Right atrium auricular region (tissue), 2 donors: ENCODE measurements at places on chromosomes 1 and 21. TPM values are rescaled to one million over a fixed set of nuclear protein-coding genes. Genes with fewer than 3 reads are reported as not detected.

GRCh38 chr1:18923756-18924211, 21.4 kb upstream of the ALDH4A1 start:
- DNase-seq: no peak

GRCh38 chr21:28489162-28489561, 503.5 kb downstream of the LTN1 start:
- DNase-seq: no peak

DNA sequence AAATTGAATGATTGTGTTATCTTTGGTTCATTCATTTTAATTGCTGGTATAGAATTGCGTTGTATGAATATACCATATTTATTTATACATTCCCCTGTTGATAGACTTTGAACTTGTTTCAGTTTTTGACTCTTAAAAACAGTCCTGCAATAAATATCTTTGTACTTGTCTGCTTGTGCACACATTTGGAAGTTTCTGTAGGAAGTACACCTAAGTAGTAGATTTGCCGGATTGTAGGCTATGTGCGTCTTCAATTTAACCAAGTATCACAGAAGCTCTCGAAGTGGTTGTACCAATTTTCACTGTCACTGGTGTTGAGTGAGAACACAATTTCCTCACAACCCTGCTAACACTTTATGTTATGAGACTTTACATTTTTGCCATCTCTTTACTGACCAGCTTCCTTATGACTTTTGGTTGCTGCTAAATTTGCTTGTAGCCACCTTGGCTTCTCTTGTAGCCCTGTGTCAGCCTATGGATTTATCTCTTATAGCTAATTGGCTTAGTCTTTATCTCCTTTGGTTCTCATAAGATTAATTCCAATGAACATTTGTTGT, 2.2 kb downstream of the TTC3 start:
- DNase-seq: no peak

- DNase-seq: no peak
Observed at GRCh38 chr21:35236090-35236489, 187.0 kb upstream of the RUNX1 start.

- no peak for DNase-seq
Observed at GRCh38 chr1:202279806-202280205, 61.9 kb downstream of the UBE2T start.

DNA sequence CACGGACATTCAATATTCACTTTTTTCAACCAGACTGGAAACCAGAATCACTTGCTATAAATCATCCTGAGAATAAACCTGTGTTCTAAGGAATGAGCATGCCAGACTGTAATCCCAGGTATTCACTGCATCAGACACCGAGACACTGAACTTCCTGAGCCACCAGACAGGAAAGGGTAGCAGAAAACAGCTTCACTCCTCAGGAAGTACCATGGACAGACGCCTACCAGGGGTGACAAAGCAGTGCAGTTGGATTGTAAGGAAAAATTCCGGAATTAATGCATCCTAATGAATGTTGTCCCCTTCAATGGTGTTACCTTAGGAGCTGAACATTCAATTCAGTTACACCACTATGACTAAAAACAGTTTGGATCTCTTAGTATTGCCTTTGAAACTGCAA, 156.1 kb downstream of the PIGK start:
- DNase-seq: no peak

DNA sequence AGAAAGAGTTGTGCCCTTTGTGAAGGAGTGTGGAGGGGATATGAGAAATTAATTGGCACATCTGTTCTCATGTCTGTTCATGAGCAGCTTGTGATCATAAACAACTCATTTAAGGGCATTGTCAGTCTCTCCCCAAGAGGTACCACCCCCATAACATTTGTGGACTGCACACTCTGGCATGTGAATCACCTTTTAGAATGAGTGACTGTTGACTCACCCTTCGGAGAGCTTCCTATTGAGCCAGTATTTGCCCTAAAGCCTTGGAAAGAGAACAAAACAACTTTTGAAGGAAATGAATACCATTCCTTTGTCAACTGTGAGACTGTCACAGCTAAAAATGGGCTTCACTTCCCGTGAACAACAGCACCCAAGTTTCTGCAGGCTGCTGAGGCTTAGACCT, 27.5 kb upstream of the MYSM1 start:
- DNase-seq: no peak

DNA sequence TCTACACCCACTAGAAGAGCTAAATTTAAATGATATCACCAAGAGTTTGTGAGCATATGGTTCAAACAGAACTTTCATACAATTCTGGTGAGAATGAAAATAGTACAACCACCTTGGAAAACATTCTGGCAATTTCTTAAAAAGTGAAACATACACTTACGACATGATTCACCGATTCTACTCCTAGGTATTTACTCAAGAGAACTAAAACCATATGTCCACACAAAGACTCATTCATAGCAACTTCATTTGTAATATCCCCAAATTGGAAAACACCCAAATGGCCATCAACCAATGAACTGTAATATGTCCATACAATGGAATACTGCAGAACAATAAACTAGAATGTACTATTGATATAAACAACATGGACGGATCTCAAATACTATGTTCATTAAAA, 51.2 kb upstream of the ADAM30 start:
- DNase-seq: no peak

GRCh38 chr1:46192171-46192570, 6.1 kb downstream of the POMGNT1 start:
- DNase-seq: no peak

DNA sequence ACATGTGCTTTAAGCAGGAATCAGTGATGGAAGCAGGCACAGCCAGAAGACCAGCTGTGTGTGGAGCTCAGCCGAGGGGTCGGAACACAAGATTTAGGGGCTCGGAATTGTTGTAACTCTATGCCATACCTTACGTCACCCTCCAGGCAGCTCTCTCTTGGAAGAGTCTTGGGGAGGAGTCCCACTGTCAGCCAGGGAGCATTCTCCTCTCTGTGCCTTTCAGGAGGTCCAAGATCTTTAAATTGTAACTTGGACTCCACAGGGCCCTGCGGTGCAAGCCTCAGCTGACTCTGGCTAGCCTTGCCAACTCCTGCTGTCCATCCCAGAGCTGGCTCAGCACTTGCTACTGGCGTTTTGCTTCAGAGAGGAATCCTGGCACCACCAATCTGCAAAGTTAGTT, 26.4 kb upstream of the ROR1 start:
- no peak for DNase-seq

GRCh38 chr1:9542430-9542829, 3.2 kb downstream of the SLC25A33 start:
- no peak for DNase-seq

GRCh38 chr1:1799716-1800115, 21.4 kb upstream of the NADK start:
- DNase-seq: no peak

- DNase-seq: no peak
Observed at GRCh38 chr1:201594575-201595245, 55.8 kb downstream of the NAV1 start.

- DNase-seq: peak; percentile 21
Observed at GRCh38 chr1:30596470-30596869, 126.9 kb downstream of the MATN1 start.

GRCh38 chr1:168709405-168710363, 19.3 kb downstream of the DPT start:
- DNase-seq: no peak

GRCh38 chr1:82991569-82991968, 1007.4 kb downstream of the TTLL7 start:
- DNase-seq: no peak

- no peak for DNase-seq
Observed at GRCh38 chr1:67888216-67889106, 55.2 kb upstream of the GNG12 start.

GRCh38 chr1:234484991-234485739, 6.2 kb upstream of the TARBP1 start:
- no peak for DNase-seq

- DNase-seq: no peak
Observed at GRCh38 chr1:86825319-86825718, 88.6 kb downstream of the SELENOF start.

DNA sequence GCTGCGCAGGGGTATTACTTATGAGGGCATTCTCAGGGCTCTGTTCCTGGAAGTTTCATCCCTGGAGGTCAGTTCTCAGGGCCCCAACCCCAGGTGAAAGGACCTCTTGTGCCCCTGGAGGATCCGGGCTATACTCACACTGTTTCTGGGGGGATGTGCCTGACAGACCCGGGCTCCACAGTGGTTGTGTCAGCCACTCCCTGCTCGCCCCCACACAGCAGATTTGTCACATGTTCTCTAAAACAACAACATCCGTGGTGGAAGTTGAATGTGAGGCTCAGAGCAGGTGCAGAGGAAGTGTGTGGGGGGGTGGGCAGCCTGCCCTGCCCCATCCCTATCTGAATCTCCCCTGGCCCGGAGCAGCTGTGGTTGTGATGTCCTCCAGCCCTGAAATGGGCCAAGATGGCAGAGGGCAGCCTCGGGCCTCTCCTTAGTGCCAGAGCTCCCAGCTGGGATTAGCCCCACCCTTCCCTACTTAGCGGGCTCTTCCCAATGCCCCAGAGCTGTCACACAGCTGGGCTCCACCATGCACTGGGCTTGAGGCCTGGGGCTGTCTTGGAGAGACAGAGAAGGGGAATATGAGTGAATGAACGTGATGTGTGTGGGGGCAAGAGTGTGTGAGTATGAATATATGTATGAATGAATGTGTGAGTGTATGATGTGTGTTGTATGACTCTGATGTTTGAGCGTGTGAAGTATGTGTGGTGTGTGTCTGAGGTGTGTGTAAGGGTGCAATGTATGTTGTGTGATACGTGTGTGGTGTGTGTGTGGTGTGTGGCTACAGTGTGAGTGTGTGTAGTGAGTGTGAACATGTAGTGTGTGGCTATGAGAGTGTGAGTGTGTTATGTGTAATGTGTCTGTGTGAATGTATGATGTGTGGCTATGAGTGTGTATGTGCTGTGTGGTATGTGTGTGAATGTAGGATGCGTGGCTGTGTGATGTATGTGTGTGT, 1.5 kb upstream of the FCMR start:
- no peak for DNase-seq

DNA sequence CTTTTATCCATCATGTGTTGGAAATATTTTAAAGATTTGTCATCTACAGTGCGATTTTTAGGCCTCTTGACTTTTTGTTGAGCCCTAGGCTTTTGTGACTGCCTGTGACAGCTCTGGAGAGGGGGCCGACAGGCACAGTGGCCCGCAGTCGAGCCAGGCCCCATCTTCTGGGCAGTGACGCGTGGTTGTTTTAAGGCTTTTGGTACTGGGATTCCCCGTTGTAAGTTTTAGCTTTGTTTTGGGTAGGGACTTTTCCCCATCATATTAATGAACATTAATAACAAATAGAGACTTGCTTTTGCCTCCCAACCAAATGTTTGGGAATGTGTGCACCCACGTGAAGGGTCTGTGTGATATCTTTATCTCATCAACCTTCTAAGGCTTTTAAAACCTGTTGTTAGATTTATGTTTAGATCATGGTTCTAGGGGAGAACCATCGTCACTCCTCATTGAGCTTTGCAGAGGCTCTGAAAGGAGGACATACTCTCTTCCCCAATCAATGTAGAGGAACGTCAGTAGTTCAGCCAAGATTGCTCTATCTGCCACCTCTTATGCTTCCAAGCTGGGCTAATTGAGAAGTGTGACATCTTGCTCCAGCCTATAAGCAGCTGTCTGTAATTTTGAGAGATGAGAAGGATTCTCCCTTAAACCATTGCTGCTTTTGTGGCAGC, 34.6 kb downstream of the MAPKAPK2 start:
- no peak for DNase-seq

DNA sequence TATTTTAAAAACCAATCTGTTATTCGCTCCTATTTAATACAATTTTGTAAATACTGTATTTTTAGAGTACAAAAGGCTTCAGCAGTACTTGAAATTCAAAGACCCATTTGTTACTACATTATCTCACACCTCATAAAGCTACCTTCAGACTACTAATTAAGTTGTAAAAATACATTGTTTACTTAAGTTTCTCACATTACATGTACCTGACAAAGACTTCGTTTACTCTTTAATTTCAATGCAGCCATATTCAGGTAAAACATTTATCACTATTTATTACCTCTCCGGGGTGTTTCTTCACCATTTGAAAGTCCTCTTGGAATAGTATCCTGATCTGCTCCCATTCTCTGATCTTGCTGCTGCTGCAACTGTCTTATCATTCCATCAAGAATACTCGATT, 55.2 kb downstream of the BRWD1 start:
- no peak for DNase-seq

DNA sequence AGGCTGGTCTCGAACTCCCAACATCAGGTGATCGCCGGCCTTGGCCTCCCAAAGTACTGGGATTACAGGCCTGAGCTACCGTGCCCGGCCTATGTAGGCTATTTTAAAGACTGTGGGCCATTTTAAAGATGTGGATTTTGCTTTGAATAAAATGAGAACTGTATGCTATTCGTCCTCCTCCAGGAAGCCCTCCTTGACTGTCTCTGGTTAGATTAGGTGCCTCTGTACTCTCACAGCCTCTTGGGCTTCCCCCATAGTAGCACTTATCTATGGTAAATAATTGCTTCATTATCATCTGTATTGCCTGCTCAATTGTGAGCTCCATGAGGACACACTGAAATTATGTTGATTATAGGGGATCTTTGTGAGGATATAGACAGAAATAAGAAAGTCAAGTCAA, 20.5 kb upstream of the ERI3 start:
- no peak for DNase-seq

DNA sequence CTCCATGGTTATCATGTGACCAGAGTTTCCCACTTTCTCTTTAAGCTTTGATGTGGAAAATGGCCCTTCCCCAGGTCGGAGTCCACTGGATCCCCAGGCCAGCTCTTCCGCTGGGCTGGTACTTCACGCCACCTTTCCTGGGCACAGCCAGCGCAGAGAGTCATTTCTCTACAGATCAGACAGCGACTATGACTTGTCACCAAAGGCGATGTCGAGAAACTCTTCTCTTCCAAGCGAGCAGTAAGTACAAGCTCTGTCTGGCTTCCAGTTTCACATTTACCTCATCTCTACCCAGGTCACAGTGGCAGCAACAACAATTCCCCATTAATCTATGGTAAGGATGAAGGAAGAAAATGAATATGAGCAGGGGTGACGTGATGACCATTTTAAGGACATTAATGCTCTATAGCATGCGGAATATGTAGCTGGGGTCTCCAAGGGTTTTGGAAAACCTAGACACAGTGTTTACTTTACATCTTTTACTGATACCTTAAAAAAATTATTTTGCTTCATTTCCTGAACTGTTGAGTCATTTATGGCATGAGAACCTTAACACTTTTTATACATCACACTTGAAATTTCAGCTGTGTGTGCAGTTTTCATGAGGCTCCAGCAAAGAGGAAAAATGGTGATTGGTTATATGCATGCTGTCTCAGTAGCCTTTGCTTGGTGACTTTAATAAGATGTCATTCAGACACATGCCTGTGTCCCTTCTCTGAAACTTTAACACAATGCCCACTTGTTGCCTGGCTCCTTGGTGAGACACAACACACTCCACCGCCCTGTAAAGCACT, 286.3 kb upstream of the SGIP1 start:
- DNase-seq: no peak

- DNase-seq: no peak
Observed at GRCh38 chr1:243596431-243597062, 253.5 kb downstream of the AKT3 start.

S100A7A gene
- not detected for total RNA-seq

MROH9 gene
- not detected for total RNA-seq

ASPM gene
- total RNA-seq: 2.4 TPM

PUM1 gene
- 68.8 TPM for total RNA-seq

RIIAD1 gene
- not detected for total RNA-seq

SLAMF1 gene
- 0.11 TPM for total RNA-seq

SHE gene
- 19.9 TPM for total RNA-seq

RSPO1 gene
- 9.1 TPM for total RNA-seq

ELAPOR1 gene
- 0.11 TPM for total RNA-seq

AGMAT gene
- not detected for total RNA-seq

NCAM2 gene
- total RNA-seq: 2.3 TPM

OPRD1 gene
- total RNA-seq: not detected
